ENCODE measurements at places on chromosomes 3 and 15.

DNA sequence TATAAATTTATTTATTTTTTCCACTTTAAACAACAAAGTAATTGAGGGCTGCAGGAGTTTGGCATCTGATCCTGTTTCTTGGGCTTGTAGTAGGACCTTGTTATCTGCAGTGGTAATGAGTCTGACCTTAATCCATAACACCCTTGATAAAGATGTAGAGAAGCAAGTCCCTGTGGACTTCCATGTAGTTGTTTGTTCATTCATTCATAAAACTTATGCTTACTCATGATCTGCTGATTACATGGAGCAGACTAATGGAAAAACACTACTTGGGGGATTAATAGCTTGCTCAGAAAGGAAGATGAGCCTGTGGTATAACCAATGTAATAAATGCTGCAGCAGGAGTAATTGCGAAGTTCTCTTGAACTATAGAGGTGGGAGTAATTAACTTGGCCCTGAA lies 271.5 kb upstream of the TBL1XR1 start:
- DNase-seq: no peak
- H3K27ac ChIP-seq: no peak overlapping the region
- H3K36me3 ChIP-seq: no peaks in the 10 kb centered on the region
- H3K4me3 ChIP-seq: no peak overlapping the region
- H3K27me3 ChIP-seq: no peaks in the 10 kb centered on the region

DNA sequence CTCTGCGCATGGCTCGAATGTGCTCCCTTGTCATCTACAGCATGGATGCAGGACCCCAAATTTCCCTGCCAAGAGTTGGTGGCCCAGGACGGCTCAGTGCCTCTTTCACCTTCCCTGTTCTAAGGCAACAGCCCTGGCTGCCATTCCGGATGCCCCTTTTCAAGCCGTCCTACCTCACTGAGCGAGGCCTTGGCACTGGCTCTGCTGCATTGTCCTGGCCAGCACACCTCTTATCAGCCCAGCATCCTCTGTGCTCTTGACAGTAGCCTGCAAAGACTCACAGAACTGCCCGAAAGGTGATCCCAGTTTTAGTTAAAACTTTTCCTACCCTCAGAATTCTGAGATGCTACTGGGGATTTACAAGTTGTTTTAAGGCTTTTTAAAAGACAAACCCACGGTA lies 122.0 kb downstream of the MECOM start:
- peaks cover 3% of the 10 kb centered on the region for H3K27me3 ChIP-seq
- no peak for DNase-seq
- no peaks in the 10 kb centered on the region for H3K36me3 ChIP-seq
- no peak overlapping the region for H3K27ac ChIP-seq
- H3K4me3 ChIP-seq: no peak overlapping the region
- H3K4me1 ChIP-seq: no peaks in the 10 kb centered on the region

- peaks cover 31% of the 10 kb centered on the region for H3K27me3 ChIP-seq
- peaks cover 11% of the 10 kb centered on the region for H3K4me1 ChIP-seq
- peak; percentile 48 for DNase-seq
- H3K36me3 ChIP-seq: no peaks in the 10 kb centered on the region
Measured at GRCh38 chr3:57158813-57159738, 6.1 kb downstream of the IL17RD start.

- no peak overlapping the region for H3K27ac ChIP-seq
- no peak for DNase-seq
- no peaks in the 10 kb centered on the region for H3K36me3 ChIP-seq
- no peaks in the 10 kb centered on the region for H3K4me1 ChIP-seq
Measured at GRCh38 chr15:69885173-69885955, 212.4 kb downstream of the TLE3 start.

DNA sequence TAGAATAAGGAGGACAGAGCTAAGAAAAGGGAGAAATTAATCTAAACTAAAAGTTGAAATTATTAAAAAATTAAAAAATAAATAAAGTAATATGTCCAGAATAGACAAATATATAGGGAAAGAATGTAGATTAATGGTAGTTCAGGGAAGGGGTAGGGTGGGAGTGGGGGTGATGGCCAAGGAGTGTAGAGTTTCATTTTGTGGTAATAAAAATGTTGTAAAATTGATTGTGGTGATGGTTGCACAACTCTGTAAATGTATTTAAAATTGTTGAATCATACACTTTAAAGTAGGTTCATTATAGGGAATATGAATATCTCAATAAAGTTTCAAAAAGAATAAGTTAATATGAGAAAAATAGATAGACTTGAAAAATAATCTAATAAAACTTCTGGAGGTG lies 21.0 kb upstream of the FNDC3B start:
- H3K4me3 ChIP-seq: no peak overlapping the region
- H3K4me1 ChIP-seq: no peaks in the 10 kb centered on the region
- no peaks in the 10 kb centered on the region for H3K27me3 ChIP-seq
- H3K36me3 ChIP-seq: no peaks in the 10 kb centered on the region

DNA sequence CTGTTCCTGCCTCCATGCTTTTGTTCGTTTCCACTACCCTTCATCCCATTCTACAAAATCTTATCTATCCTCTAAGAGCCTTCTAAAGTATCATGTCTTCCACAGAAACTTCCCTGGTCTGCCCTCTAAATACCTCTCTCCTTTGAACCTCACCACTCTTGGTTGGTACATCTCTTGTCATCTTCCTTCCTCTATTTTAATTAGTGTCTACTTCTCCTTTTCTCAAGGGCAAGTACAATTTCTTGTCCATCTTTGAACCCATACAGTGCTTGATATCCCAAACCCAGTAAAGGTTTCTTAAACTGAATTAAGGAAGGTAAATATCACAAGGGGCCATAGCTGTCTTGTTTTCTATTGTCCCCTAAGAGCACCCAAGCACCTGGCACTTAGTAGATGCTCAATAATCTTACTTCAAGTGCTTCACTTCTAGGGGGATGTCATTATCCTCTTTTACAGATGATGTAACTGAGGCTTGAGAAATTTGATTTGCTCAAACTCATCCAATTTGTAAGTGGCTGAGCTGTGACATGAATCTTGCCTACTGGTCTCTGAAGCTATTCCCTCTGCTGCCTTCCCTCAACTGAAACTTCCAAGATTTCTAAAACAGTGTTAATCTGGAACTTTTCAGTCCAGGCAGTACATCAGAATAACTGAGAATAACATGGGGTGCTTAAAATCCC lies 2.6 kb upstream of the DAPK2 start:
- H3K4me3 ChIP-seq: no peak overlapping the region
- no peak for DNase-seq
- H3K27me3 ChIP-seq: no peaks in the 10 kb centered on the region
- no peak overlapping the region for H3K27ac ChIP-seq
- no peaks in the 10 kb centered on the region for H3K36me3 ChIP-seq
- peaks cover 18% of the 10 kb centered on the region for H3K4me1 ChIP-seq

DNA sequence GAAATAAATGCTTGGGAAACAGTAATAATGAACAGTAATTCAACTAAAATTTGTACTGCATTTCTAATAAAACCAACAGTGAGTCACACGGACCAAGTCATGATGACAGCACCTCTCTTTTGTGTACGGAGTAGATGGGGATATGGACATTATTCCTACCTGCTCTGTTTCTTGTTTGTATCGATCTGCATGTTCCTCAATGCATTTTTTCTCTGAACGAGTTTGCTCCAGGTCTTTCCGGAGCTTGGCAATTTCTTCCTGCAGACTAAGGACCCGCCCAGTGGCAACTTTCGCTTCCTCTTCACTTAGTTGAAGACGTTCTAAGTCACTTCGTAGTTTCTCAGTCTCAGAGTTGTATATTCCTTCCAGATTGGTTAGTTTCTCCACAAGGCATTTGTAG lies 74.4 kb upstream of the MYO5C start:
- H3K27ac ChIP-seq: no peak overlapping the region
- H3K27me3 ChIP-seq: no peaks in the 10 kb centered on the region
- peaks cover 88% of the 10 kb centered on the region for H3K36me3 ChIP-seq
- H3K4me1 ChIP-seq: no peaks in the 10 kb centered on the region

DNA sequence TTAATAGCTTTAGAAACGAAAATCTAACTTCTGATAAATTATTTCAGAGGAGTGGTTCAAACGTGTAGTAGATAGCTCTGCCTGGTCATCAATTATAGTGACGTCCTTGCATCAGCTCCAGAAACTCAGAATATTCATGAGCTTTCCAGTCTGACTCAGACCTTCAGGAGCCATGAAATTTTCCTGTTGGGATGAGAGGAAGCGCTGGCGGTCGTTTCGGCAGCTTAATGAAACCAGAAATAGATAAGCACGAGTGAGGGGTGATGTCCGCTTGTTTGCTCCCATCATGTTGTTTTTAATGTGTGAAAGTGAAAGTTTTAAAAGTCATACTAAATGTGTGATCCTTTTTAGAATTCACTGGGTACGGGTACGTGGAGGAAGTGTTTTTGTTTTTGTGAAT lies 141.1 kb downstream of the PGPEP1L start:
- no peaks in the 10 kb centered on the region for H3K36me3 ChIP-seq
- peak overlapping the region; percentile 54 for H3K27ac ChIP-seq
- no peaks in the 10 kb centered on the region for H3K27me3 ChIP-seq
- H3K4me1 ChIP-seq: peaks cover 19% of the 10 kb centered on the region
- no peak for DNase-seq
- peak overlapping the region; percentile 63 for H3K4me3 ChIP-seq

DNA sequence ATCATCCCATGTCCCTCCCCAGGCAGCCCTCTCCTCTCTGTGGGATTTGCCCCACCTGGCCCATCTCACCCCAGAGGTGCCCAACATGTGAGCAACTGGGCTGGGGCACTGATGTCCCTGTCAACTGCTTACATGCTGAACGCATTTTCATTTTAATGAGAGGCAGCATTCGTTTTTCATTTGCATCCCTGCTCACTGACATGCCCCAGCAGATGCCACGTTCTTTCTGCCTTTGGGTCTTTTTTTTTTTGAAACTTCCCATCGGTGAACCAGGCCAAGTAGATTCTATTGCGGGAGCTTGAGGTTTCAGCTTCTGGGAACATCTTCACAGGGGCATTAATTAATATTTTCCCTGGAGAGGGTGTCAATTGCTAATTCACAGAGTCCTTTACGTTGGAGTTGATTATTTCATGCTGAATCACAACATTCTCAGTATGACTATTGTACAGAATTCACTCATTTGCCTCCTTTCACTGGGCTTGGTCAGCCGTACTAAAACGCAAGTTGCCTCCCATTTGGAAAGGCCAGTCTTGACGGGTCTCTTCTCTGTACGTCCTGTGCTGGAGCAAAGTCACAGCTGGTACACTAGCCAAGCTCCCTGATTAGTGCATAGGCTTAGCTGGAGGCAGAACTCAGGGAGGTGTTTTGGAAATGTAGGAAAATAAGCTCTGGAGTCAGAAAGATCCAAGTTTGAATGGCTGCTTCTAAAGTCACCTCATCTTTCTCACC lies 69.8 kb downstream of the CHRNA7 start:
- H3K27ac ChIP-seq: no peak overlapping the region
- H3K4me1 ChIP-seq: no peaks in the 10 kb centered on the region
- DNase-seq: no peak
- H3K27me3 ChIP-seq: peaks cover 5% of the 10 kb centered on the region

GRCh38 chr3:195151866-195152541 lies 119.0 kb downstream of the XXYLT1 start:
- no peak overlapping the region for H3K27ac ChIP-seq
- no peak overlapping the region for H3K4me3 ChIP-seq
- DNase-seq: no peak
- peaks cover 36% of the 10 kb centered on the region for H3K4me1 ChIP-seq

GRCh38 chr3:56919137-56919796 lies 117.5 kb upstream of the ARHGEF3 start:
- peak overlapping the region; percentile 3 for H3K27ac ChIP-seq
- no peaks in the 10 kb centered on the region for H3K27me3 ChIP-seq
- DNase-seq: peak; percentile 38
- H3K4me3 ChIP-seq: no peak overlapping the region
- peaks cover 64% of the 10 kb centered on the region for H3K4me1 ChIP-seq

DNA sequence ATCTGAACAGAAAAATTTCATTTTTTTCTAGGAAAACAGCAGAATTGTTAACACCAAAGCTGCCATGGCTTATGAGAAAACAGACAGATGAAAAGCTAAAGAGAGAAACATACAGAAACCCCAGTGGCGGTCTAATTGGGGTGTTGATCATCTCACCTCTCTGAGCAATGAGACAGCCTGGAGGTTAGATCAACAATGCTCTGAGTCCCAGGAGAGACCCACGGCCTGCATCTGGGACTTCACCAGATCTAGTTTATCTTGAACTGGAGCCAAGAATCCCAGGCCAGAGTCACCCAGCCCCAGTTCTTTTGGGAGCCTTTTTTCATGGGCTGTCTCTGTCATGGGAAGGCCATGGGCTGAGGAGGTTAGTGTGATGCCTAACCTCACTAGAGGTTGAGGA lies 3.5 kb upstream of the GALNT15 start:
- no peak overlapping the region for H3K27ac ChIP-seq
- no peak overlapping the region for H3K4me3 ChIP-seq
- no peaks in the 10 kb centered on the region for H3K36me3 ChIP-seq
- H3K4me1 ChIP-seq: no peaks in the 10 kb centered on the region

GRCh38 chr15:99732751-99733267 lies 428 bp downstream of the LYSMD4 start:
- peaks cover 17% of the 10 kb centered on the region for H3K36me3 ChIP-seq
- H3K4me1 ChIP-seq: peaks cover 16% of the 10 kb centered on the region
- peak overlapping the region; percentile 64 for H3K27ac ChIP-seq
- peak overlapping the region; percentile 80 for H3K4me3 ChIP-seq

DNA sequence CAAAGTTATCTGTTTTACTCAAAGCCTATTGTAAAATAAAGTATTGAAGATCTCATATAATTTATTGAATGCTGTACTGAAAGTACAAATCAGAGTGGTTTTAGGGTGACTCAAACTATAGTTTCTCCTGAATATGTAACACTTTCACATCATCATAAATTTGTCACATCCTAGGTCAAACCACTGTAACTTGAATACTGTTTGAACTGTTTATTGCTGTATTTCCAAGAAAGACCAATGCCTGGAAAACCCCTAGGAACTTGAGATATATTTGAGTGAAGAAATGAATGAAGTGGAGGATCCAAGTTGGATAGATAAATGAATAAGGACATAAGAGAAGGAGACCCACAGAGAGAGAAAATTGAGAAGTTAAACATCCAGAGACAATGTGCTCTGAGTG lies 348.2 kb downstream of the GRM7 start:
- no peaks in the 10 kb centered on the region for H3K27me3 ChIP-seq
- no peaks in the 10 kb centered on the region for H3K4me1 ChIP-seq
- no peak overlapping the region for H3K27ac ChIP-seq
- H3K4me3 ChIP-seq: no peak overlapping the region
- no peak for DNase-seq

DNA sequence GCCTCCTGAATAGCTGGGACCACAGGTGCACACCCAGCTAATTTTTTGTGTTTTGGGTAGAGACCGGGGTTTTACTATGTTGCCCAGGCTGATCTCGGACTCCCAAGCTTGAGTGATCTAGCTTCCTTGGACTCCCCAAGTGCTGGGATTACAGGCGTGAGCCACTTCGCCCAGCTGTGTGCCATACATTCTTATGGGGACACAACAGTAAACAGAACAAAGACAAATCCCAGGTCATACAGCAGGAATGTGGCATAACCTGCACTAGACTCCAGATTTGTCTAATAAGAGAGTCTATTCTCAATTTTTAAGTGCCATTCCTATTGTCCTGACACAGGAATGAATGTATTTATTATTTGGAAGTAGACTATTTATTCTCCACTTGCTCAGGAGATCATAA lies 17.6 kb downstream of the ARL6IP5 start:
- no peak for DNase-seq
- H3K4me1 ChIP-seq: peaks cover 34% of the 10 kb centered on the region
- H3K36me3 ChIP-seq: peaks cover 78% of the 10 kb centered on the region
- no peak overlapping the region for H3K27ac ChIP-seq

GRCh38 chr3:55721716-55722484 lies 234.8 kb upstream of the WNT5A start:
- no peak overlapping the region for H3K27ac ChIP-seq
- H3K27me3 ChIP-seq: no peaks in the 10 kb centered on the region
- DNase-seq: no peak
- H3K4me1 ChIP-seq: no peaks in the 10 kb centered on the region
- no peaks in the 10 kb centered on the region for H3K36me3 ChIP-seq
- no peak overlapping the region for H3K4me3 ChIP-seq

- peaks cover 18% of the 10 kb centered on the region for H3K4me1 ChIP-seq
- no peak for DNase-seq
- H3K27me3 ChIP-seq: no peaks in the 10 kb centered on the region
- H3K4me3 ChIP-seq: no peak overlapping the region
- peaks cover 2% of the 10 kb centered on the region for H3K36me3 ChIP-seq
Measured at GRCh38 chr15:40856746-40857145, 12.9 kb downstream of the SPINT1 start.
